ENCODE measurements at places on chromosomes 11 and 22. TPM values are rescaled to one million over a fixed set of nuclear protein-coding genes. Genes with fewer than 3 reads are reported as not detected.

DNA sequence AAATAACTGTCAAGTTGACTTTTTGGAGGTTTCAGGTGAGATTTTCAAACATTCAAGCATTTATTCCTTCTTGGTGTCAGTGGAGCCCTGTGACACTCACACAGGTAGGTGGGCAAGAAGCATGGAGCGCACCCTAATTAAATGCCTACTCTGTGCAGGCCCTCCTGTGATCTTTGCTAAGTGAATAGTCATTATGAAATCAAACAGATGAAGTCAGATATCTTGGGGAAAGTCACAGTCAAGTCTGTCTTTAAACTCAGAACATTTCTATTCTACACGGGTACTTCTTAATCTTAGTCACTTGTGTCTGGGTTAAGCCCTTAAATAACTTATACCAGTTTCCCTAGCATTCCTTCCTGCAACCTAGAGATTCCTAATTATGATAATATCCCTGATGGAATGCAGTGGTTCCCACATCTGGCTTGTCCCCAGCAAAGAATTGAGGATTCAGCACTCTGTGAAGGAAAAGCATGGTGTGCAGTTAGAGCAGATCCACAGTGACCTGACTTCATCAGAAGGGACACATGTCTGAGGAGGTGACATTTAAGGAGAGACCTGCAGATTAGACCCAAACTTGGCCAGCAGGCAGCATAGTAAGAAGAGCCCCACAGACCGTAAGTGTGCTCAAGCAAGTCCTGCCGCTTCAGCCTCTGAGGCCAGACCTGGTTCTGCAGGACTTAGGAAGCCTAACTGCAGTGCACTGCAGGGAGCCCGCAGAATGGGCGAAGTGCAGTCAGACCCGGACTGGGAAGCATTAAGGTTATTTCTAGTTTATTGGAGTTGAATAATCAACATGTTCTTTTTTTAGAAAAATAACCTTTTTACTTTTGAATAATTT, 85.3 kb upstream of the GAL start:
- no peak for DNase-seq

DNA sequence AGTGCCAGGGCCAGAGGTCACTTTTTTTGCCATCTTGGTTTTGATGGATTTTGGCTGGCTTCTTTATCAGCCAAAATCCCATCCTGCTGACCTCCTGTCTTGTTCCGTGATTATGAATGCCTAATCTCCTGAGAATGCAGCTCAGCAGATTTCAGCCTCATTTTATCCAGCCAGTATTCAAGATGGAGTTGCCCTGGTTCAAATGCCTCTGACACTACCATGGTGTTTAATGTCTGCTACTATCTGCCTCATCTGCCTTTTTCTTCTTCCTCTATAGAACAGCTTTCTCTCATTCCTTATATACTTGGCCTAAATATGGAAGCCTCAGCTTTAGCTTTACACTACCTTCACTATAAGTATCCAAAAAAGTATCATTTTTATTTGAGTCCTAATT, 50.7 kb downstream of the ACER3 start:
- no peak for DNase-seq

DNA sequence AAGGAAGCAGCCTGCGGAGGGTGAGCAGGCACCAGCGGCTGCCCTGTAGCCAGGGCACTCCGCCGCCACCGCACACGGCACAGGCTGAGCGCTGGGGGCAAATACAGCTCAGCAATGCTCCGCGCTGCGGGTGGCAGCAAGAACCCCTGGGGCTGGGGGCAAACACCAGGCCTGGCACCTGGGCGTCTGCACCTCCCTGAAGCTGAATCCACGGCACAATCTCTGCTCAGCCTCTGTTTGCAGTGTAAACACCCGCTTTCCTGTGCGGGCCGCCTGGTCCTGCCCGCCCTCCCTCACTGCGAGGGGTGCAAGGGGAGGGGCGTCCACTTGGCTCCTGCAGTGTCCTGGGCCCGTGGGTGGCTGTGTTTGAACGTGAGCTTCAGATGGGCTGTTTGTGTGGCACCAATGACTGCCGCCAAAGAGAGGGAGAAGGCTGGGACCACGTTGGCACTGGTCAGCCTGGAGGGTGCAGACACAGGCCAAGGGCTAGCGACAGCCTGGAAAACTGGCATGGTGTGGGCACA, 14.8 kb upstream of the MPPED1 start:
- no peak for DNase-seq

DNA sequence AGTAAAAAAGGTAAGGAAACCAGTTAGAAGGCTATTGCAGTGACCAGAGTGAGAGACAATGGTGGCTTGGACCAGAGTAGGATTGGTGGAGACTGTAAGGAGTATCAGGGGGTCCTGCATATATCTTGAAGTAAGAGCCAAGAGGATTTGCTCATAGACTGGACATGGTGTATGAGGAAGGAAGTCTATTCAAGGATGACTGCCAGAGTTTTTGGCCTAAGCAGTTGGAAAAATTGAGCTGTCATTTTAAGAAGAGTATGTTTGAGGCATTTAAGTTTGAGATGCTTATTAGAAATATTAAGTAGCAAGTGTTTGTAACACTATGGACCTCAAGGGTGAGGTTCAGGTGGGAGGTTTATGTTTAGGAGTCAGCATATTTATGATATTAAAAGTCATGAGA, 596.6 kb downstream of the METTL15 start:
- DNase-seq = no peak

Gene LRRC56
- 1.4 TPM for total RNA-seq

Gene DSCAML1
- total RNA-seq = not detected
